ENCODE measurements at places on chromosomes 12 and 14.

GRCh38 chr12:65740506-65740872 lies 83.8 kb upstream of the HMGA2 start:
- DNase-seq = no peak

GRCh38 chr12:26935636-26936378 lies 2.0 kb downstream of the INTS13 start:
- DNase-seq = no peak

DNA sequence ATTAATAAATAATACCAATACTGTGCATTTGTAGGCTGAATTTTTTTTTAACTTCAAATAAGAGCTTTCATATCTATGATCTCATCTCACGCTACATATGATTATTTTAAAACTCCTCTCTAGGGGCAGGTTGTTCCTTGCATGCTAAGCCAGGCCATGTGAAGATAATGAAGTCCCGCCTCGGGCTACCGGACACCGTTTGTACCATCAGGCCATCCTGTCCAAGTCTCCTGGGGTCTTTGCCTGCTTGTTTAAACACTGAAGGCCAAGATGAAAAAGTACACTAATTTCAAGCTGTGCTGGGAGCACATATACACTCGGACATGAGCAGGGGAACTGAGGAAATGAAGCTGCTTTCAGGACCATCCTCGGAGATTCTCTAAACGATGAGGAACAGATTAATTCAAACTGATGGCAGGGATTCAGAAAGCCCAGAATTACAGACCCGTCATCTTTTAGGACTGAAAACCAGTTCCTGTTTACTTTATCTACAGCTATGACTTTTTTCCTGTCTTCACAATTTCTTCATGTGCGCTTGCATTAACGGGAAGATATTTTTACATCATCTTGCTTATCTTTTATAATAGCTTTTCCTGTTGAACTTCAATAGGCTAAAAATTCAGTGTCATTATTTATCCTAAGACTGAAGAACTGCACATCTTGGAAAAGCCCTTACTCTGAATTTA lies 6.3 kb upstream of the ABHD12B start:
- no peak for DNase-seq

GRCh38 chr12:49797449-49797776 lies 30.8 kb downstream of the NCKAP5L start:
- no peak for DNase-seq

GRCh38 chr14:102955636-102956408 lies 33.4 kb downstream of the AMN start:
- DNase-seq = no peak

DNA sequence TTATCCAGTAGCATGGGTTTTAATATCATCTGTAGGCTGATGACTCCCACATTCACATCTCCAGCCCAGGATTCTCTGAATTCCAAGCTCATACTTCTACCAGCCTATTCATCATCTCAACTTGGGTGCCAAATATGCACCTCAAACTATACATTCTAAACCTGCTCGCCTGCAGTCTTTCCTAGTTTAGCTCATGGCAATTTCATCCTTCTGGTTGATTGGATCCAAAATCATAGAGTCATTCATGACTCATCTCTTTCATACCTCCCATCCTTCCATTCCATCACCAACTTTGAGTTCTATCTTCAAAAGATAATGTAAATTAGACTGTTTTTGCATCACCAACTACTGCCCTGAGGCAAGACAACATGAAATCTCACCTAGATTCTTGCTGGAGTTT lies 99.7 kb upstream of the EGLN3 start:
- no peak for DNase-seq

GRCh38 chr12:97456571-97457188 lies 5.9 kb upstream of the RMST start:
- no peak for DNase-seq

DNA sequence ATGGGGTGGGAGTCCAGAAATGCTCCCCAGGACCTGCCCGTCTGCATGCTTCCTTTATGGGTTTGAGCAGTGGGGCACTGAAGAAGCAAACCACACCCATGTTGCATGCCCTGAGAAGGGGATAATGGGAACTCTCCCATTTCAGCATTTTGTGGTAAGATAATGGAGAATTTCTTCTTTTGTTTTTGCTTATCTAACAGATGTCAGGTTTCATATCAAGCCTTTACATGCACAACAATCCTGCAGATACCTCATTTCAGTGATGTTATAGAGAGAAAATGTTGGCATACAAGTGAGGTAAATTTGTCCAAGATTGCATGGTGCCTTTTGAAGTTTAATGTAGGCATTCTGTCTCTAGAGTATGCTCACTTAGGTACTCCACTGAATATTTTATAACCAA lies 177.0 kb downstream of the ALX1 start:
- no peak for DNase-seq

DNA sequence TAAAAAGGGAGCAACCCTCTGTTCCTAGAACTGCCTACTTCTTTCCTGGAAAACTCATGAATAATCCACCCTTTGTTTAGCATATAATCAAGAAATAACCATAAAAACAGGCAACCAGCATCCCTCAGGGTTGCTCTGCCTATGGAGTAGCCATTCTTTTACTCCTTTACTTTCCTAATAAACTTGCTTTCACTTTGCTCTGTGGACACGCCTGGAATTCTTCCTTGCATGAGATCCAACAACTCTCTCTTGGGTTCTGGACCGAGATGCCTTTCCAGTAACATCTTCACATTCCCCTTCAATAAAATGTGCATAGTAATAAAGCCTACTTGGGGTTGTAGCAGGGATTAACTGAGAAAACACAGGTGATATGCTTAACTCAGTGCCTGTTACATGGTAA lies 286.4 kb upstream of the AMIGO2 start:
- DNase-seq = no peak

DNA sequence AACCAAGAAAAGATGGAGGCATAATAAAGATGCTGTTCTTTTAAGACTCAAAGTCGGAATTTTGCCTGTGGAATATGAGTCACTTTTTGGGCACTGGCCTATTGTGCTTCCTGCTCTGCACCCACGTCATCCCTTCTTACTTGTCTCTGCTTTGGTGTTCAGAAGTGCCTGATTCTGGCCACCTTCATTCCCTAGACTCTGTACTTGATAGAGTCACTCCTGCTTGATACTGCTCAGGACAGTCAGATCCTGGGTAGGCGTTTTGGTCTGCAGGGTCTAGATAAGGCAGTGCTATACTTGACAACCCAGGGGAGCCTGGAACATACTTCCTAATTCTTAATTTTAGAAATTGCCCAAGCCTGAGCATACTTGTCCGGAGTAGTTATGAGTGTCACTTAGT lies 1.9 kb downstream of the LRRK2 start:
- DNase-seq = no peak

DNA sequence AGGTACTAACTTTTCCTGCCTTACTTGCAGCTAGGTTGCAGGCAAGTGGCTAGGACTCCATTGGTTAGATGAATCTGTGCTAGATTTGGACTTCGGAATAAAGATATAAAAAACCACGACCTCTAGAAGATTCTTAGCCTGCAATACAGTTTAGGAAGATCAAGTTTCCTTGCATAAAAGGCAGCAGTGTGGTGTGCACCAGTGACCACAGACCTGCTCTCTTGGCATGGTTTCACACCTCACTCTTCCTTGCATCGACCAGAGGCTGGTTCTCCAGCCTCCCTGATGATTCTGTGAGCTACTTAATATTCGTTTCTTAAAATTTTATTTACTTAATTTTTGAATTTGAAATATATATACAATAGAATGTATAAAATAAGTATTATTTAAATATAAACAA lies 9.8 kb downstream of the KLHDC1 start:
- no peak for DNase-seq
